Subcutaneous adipose tissue (tissue), 4 donors: ENCODE measurements at places on chromosomes 12 and 14. TPM values are rescaled to one million over a fixed set of nuclear protein-coding genes. Genes with fewer than 3 reads are reported as not detected.

Gene ATXN3
- total RNA-seq, result 37.7 TPM

Gene IL22
- total RNA-seq, result not detected

Gene CNTN1
- 1.1 TPM for total RNA-seq

Gene CD27
- total RNA-seq, result 1.7 TPM

Gene SLC38A4
- 0.34 TPM for total RNA-seq

Gene CABP1
- total RNA-seq, result not detected

Gene MANSC4
- 0.85 TPM for total RNA-seq

Gene CLEC6A
- not detected for total RNA-seq

Gene KRT72
- not detected for total RNA-seq

Gene CLECL1
- total RNA-seq, result not detected

Gene OR6J1
- total RNA-seq, result not detected

Gene C12orf57
- total RNA-seq, result 359 TPM

Gene TAS2R8
- not detected for total RNA-seq

Gene NOVA1
- total RNA-seq, result 94.3 TPM

Gene ASB2
- total RNA-seq, result not detected

Gene SUPT16H
- total RNA-seq, result 56.8 TPM

Gene IGFBP6
- total RNA-seq, result 1,933 TPM

Gene AVPR1A
- 29.2 TPM for total RNA-seq

Gene TAS2R42
- total RNA-seq, result not detected
